ENCODE measurements at places on chromosomes 3 and 15. TPM values are rescaled to one million over a fixed set of nuclear protein-coding genes. Genes with fewer than 3 reads are reported as not detected.

GRCh38 chr3:111151438-111151837 lies 79.8 kb downstream of the NECTIN3 start:
- no peaks in the 10 kb centered on the region for H3K4me1 ChIP-seq
- no peak for DNase-seq
- no peak overlapping the region for H3K27ac ChIP-seq
- no peaks in the 10 kb centered on the region for H3K36me3 ChIP-seq
- no peaks in the 10 kb centered on the region for H3K27me3 ChIP-seq

DNA sequence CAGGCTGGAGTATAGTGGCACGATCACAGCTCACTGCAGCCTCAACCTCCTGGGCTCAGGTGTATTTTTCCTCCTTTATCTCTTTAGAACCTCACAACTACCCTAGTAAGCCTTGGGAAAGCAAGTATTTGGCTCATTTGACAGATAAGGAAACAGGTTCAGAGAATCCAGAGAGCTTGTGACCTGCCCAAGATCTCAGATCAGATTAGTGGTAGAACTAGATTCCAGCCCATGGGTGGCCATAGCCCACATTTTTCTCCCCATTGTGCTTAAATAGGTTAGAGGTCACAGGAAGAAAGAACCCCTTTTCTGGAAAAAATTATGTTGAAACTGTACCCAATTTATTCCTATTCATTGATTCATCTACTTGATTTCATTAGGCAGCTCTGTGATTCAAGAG lies 64.3 kb downstream of the TSC22D2 start:
- H3K27me3 ChIP-seq: no peaks in the 10 kb centered on the region
- H3K4me1 ChIP-seq: no peaks in the 10 kb centered on the region
- H3K4me3 ChIP-seq: no peak overlapping the region
- H3K36me3 ChIP-seq: no peaks in the 10 kb centered on the region
- DNase-seq: no peak
- H3K27ac ChIP-seq: no peak overlapping the region

P2RY13 gene
- total RNA-seq: 0.20 TPM

SCAMP5 gene
- 1.5 TPM for total RNA-seq

- H3K27ac ChIP-seq: no peak overlapping the region
- DNase-seq: no peak
- H3K4me3 ChIP-seq: no peak overlapping the region
Measured at GRCh38 chr15:62553911-62554563, 389.0 kb upstream of the C2CD4B start.

DNA sequence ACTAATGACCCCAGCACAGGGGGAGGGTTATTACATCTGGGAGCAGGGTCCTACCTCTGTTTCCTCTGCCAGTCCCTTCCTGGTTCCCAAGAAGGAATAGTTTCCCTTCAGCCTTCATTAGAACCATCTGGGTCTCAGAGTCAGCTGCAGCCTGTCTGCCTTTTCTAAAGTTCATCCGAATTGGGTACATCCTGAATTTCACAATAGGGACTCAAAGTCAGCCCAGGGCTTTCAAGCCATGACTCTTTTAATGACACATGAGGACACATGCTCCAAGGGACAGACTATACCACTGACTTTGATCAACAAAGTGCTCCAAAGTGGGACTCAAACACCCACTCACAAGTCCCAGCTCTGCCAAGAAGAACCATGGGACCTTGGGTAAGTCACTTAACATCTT lies 12.7 kb upstream of the CRABP1 start:
- H3K27ac ChIP-seq: no peak overlapping the region
- H3K36me3 ChIP-seq: no peaks in the 10 kb centered on the region
- no peaks in the 10 kb centered on the region for H3K27me3 ChIP-seq
- H3K4me1 ChIP-seq: no peaks in the 10 kb centered on the region
- H3K4me3 ChIP-seq: no peak overlapping the region
- DNase-seq: no peak

GRCh38 chr15:42413920-42414319 lies 54.6 kb downstream of the CAPN3 start:
- no peaks in the 10 kb centered on the region for H3K4me1 ChIP-seq
- no peaks in the 10 kb centered on the region for H3K27me3 ChIP-seq
- DNase-seq: no peak
- no peak overlapping the region for H3K27ac ChIP-seq
- no peak overlapping the region for H3K4me3 ChIP-seq

DNA sequence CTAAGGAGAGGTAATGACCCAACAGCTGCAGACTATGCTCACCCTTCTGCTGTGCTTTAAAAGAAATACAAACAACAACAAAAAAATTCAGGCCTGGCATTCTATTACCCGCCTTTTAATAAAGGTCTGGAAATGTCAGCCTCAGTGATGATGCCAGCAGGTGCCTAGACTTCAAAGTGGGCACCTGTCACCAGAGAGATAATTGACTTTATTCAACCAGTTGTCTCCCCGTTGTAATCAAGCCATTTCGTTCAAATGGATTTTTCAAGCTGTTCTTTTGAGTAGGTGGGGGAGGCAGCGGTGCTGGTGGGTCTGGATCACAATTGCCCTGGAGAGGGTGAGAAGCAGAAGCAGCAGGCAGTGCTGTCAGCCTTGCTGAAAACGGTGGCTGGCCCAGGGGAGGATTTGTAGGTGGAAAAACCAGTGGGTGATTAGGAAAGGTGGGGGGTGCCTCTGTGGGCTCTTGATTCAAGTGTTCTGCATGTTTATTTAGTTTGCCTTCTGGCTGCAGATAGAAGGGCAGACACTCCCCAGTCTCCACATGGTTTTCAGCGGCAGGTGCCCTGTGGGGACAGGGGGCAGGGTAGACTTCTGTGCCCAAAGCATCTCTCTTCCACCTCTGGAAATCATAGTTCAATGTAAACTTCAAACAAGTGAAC lies 300.2 kb upstream of the SLCO3A1 start:
- no peaks in the 10 kb centered on the region for H3K27me3 ChIP-seq
- H3K36me3 ChIP-seq: no peaks in the 10 kb centered on the region
- H3K4me1 ChIP-seq: no peaks in the 10 kb centered on the region
- H3K27ac ChIP-seq: no peak overlapping the region
- DNase-seq: no peak

UPK1B gene
- total RNA-seq: not detected

TBC1D23 gene
- total RNA-seq: 26.9 TPM

- no peaks in the 10 kb centered on the region for H3K36me3 ChIP-seq
- no peaks in the 10 kb centered on the region for H3K4me1 ChIP-seq
- H3K27me3 ChIP-seq: no peaks in the 10 kb centered on the region
- DNase-seq: no peak
Measured at GRCh38 chr15:99054025-99054387, 46.4 kb upstream of the PGPEP1L start.

SPINK8 gene
- total RNA-seq: not detected

CGGBP1 gene
- 57.3 TPM for total RNA-seq

CPLX3 gene
- not detected for total RNA-seq

GRCh38 chr15:79339588-79340314 lies 28.8 kb downstream of the TMED3 start:
- H3K27me3 ChIP-seq: no peaks in the 10 kb centered on the region
- no peaks in the 10 kb centered on the region for H3K36me3 ChIP-seq
- no peak overlapping the region for H3K27ac ChIP-seq
- no peaks in the 10 kb centered on the region for H3K4me1 ChIP-seq

- H3K27ac ChIP-seq: peak overlapping the region; percentile 98
- no peaks in the 10 kb centered on the region for H3K36me3 ChIP-seq
Measured at GRCh38 chr3:183253528-183254486, 754 bp downstream of the B3GNT5 start.

DNA sequence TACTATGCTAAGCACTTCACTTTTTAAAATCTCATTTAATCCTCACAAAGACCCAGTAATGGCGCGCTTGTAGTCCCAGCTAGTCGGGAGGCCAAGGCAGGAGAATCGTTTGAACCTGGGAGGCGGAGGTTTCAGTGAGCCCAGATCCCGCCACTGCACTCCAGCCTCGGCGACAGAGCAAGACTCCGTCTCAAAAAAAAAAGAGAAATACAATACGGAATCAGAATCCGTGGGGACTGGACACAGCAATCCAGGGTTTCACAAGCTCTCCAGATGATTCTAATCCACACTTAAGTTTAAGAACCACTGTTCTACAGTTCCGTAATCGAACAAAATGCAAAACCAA lies 426 bp upstream of the SUMF1 start:
- peak overlapping the region; percentile 99 for H3K4me3 ChIP-seq
- DNase-seq: no peak
- H3K4me1 ChIP-seq: no peaks in the 10 kb centered on the region
- no peaks in the 10 kb centered on the region for H3K36me3 ChIP-seq
- H3K27ac ChIP-seq: peak overlapping the region; percentile 87

CCR8 gene
- not detected for total RNA-seq

TTLL3 gene
- total RNA-seq: 173 TPM

GRCh38 chr3:157939166-157939565 lies 167.1 kb downstream of the SHOX2 start:
- no peak overlapping the region for H3K27ac ChIP-seq
- no peak for DNase-seq
- no peaks in the 10 kb centered on the region for H3K27me3 ChIP-seq

CAPN7 gene
- total RNA-seq: 79.6 TPM

- no peak overlapping the region for H3K27ac ChIP-seq
- no peak for DNase-seq
- H3K4me1 ChIP-seq: no peaks in the 10 kb centered on the region
Measured at GRCh38 chr3:151276687-151277042, 1.7 kb downstream of the P2RY14 start.

DNA sequence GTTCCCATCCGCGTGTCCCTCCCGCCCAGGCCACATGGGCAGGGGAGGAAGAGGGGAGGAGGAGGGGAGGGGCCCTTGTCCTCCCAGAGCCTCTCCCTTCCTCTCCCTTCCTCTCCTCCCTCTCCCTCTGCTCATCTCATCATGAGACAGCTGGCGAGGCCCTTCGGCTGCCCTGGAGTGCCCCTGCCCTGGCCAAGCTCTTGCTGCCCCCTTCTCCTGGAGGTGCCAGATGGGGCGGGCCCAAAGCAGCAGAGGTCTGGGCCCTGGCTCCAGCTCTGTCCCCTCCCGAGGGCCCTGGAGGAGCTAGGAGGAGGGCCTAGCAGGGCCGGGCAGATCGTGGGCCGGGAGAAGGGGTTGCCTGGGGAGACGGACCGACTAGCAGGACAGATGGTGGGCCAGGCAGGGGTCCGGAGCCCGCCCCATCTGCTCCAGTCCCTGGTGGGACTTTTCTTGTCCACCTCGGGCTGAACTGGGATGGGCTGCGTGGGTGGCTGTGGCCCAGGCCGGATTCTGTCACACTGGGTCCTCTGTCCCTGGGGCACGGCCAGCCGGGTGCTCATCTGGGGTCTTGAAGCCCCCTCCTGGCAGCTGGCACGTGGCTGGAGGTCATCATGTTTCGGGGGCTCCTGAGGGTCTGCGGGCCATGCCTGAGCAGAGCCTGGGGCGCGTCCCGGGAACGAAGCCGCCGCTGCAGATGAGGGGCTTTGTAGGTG lies 183.4 kb downstream of the GOLGA6L6 start:
- no peak for DNase-seq
- no peak overlapping the region for H3K4me3 ChIP-seq
- no peaks in the 10 kb centered on the region for H3K4me1 ChIP-seq

STARD9 gene
- total RNA-seq: 66.6 TPM

DNA sequence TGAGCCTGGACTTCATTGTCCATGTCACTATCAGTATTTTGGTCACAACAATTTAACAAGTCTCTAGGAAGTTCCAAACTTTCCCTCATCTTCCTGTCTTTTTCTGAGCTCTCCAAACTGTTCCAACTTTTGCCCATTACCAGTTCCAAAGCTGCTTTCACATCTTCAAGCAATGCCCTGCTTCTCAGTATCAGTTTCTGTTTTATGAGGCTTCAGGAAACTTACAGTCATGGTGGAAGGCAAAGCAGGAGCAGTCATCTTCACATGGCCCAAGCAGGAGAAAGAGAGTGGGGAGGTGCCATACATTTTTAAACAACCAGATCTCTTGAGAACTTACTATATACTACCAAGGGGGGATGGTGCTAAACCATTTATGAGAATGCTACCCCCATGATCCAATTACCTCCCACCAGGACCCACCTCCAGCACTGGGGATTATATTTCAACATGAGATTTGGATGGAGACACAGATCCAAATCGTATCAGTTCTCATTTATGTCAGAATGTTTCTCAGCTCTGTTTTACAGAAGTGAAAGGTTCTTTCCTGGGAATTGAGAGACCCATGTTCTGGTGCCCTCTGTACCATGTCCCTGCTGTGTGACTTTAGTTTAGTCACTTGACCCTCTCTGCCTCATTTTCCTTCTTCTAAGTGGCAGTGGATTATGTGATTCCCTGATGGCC lies 169.7 kb downstream of the PLCL2 start:
- no peaks in the 10 kb centered on the region for H3K4me1 ChIP-seq
- DNase-seq: no peak
- no peaks in the 10 kb centered on the region for H3K27me3 ChIP-seq
- H3K4me3 ChIP-seq: no peak overlapping the region

DNA sequence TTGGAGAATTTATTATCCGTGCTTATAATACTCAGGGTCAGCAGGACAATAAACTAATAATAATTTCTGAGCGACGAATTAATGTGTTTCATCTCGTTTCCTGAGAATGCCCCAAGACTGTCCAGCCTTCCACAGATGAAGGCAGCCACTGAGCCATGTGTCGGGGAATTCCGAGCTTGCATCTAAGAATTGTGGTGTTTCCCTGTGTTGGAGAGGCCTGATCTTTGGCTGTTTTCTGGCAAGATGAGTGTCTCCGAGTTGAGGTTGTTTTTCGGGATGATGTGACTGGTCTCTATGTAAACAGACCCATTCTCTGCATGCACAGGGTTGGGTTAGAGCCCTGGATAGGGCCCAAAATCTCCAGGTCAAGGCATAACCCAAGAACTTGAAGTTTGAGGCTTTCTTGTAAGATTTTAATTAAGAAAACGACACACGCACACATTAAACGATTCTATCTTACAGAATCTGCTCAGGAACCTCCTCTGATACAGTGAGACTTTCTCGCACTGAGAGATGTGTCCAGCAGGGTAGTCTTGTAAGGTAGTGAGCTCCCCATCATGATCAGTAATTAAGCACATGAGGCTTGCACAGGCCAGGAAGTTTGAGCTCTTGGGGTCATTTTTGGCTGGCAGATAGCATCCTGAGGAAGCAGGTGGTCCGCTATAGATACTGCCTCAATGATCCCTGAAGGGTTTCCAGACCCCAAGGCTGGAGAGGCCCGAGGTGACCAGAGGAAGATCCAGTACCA lies 14.4 kb downstream of the FGD5 start:
- DNase-seq: no peak

BFSP2 gene
- total RNA-seq: not detected

GRCh38 chr15:81314378-81314777 lies 9.6 kb downstream of the STARD5 start:
- no peak overlapping the region for H3K4me3 ChIP-seq
- DNase-seq: no peak
- H3K27me3 ChIP-seq: no peaks in the 10 kb centered on the region

Data from tibial nerve (tissue), 4 donors.